ENCODE measurements at places on chromosomes 16 and 17. TPM values are rescaled to one million over a fixed set of nuclear protein-coding genes. Genes with fewer than 3 reads are reported as not detected.

The FOXK2 gene
- polyA plus RNA-seq, result 5.8 TPM

The B3GNT9 gene
- polyA plus RNA-seq, result 0.45 TPM

The ZNF750 gene
- not detected for polyA plus RNA-seq

The GP2 gene
- polyA plus RNA-seq, result not detected

The KRT12 gene
- polyA plus RNA-seq, result not detected

Measured in IgD-negative memory B cell (primary cell).